Activated CD8-positive, alpha-beta memory T cell treated with anti-CD3 and anti-CD28 coated beads, Interleukin-2, amount 50 U/mL, for 48 hours (primary cell): ENCODE measurements at places on chromosomes 5 and 9.

DNA sequence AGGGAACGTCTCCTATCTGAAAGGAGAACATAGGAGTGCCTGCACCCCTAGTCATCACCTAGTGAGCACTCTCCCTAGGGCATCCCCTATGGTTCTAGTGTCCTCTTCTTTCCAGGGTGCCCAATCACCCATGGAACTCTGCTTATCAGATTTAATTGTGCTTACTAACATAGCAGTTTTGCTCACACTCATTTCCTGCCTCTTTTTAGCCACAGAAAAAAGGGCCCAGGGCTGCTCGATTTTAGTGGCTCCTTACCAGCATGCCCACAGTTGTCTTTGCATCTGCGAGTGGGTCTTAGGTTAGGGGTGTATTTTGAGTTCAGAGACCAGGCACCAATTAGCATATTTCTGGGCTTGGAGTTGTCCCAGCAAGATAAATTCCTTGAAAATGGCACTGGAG lies 1110.2 kb downstream of the TAF11L14 start:
- DNase-seq = no peak

DNA sequence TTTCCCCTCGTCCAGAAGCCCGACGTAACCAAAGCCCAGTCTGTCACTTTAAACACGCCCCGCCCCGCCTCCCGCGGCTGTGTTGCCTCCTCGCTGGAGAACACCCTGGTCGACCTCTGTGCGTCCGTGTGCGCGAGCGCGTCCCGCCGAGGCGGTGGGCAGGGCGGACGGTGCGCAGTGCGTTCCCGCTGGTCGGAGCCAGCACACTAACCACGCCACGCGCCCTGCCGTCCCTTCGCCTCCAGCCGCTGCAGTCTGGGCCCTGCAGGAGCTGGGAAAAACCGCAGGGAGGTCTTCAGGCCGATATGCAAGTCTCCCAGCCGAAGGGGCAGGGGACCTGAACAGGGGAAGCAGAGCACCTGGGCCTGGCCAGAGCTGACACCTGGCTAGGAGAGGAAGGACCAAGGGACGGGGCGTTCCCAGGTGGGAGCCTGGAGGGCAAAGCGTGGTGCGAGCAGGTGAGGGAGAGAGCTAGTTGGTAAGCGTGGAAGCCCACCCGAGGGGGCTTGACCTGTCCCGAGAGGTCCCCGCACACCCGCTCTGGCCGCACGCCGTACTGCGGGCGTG lies 1.3 kb upstream of the PHPT1 start:
- peak; percentile 92 for DNase-seq

- no peak for DNase-seq
Measured at GRCh38 chr5:150515446-150515845, 7.5 kb downstream of the NDST1 start.

GRCh38 chr9:77598991-77599390 lies 49.1 kb downstream of the GNA14 start:
- no peak for DNase-seq

DNA sequence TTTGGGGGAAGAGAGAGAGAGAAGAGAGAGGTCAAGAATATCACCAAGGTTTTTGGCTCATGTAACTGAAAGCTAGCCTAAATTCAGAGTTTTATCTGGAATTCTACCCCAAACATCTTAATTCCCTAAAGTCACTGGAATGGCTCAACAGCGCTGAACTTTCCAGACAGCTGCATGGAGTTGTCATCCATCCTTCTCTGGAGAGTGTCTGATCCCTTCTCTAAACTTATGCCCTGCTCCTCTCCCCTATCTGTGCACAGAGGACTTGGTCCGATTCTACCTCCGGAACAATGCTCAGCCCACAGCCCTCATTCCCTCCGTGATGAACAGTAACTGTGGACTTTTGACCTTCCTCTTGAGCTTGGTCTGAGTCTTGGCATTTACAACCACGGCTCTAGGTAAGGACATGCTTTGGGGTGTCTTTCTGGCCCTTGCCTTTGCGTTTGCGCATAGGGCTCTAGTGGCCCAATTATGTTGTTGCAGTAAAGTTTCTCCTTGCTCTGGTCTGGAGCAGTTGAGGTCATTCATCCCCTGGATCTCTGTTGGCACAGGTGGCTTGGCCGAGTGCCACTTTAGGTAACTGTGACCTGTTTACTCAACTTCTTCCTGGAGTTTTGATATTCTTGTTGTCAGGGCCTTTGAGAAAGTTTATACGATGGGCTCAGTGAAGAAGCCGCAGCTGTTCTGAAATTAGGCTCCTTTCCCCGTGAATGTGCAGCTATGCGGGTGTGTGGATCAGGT lies 18.3 kb upstream of the CD180 start:
- no peak for DNase-seq

GRCh38 chr5:9197881-9198260 lies 348.0 kb downstream of the SEMA5A start:
- DNase-seq = no peak

GRCh38 chr9:27195191-27195590 lies 86.2 kb downstream of the TEK start:
- DNase-seq = no peak

- DNase-seq = no peak
Measured at GRCh38 chr5:131534974-131535373, 100.1 kb downstream of the RAPGEF6 start.

GRCh38 chr5:119630752-119631440 lies 1.5 kb downstream of the FAM170A start:
- DNase-seq = no peak

DNA sequence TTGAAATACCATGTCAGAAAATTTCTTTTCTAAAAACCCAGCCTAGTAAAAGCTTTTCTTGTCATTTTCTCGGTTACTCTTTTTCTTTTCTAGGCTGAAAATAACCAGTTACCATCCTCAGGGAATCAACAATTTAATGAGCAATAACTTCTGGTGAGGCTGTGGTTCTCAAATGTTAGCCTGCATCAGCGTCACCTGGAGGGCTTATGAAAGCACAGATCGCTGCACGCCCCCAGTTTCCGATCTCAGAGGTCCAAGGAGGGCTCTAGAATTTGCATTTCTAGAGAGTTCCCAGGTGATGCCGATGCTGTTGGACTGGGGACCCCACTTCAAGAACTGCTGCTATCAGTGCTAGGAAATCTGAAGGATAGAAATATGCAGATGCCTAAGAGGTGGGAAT lies 28.9 kb upstream of the TLE1 start:
- no peak for DNase-seq

DNA sequence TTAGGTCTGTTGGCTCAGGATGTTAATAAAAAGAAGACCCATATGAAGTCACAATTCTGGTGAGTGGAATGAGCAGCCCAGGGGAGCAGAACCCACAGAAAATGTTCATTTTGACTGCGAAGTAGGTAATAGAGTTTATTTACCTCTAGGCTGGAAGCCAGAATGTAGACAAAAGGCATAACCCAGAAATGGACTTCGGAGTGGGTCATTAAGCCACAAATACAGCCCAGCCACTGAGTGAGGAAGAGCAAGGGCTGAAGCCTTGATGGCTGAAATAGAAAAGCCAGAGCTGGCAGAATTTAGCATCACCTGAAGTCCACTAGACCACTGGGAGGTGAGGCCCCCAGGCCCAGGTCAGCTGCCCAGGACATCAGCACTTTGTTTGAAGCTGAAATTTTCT lies 168.0 kb downstream of the NXNL2 start:
- DNase-seq = no peak

DNA sequence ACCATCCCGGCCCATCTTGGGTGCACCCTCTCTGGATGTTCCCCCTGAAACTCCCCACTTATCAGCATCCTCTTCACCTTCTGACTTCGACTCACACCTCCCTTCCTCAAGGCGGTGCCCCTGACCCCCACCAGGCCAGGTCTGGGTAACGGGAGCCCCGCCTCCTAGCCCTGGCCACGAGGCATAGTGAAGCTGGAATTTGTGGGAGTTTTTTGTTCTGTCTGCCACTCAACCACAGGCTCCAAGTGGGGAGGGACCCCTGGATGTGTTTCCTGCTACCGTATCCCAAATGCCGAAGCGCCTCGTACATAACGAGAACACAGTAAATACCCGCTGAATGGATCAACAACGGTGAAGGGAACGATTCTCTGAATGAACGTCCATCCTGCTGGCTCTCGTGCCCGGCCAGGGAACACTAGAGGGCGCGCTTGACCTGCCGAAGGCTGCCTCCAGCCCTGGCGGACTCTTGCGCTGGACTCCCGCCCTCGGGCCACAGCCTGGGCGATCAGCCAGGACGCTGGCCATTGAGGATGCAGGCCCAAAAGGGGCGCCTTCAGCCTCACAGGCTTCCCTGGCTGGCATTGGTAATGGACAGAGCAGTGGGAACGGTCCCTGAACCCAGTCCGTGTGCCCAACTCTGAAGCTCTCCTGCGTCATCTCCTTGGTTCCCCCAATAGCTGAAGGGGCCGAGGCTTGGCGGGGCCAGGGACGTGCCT lies 47.3 kb upstream of the PHYKPL start:
- DNase-seq = peak; percentile 88

- peak; percentile 43 for DNase-seq
Measured at GRCh38 chr5:6573651-6574101, 59.2 kb downstream of the NSUN2 start.

GRCh38 chr9:134177624-134178393 lies 13.4 kb upstream of the RNU6ATAC start:
- DNase-seq = no peak

DNA sequence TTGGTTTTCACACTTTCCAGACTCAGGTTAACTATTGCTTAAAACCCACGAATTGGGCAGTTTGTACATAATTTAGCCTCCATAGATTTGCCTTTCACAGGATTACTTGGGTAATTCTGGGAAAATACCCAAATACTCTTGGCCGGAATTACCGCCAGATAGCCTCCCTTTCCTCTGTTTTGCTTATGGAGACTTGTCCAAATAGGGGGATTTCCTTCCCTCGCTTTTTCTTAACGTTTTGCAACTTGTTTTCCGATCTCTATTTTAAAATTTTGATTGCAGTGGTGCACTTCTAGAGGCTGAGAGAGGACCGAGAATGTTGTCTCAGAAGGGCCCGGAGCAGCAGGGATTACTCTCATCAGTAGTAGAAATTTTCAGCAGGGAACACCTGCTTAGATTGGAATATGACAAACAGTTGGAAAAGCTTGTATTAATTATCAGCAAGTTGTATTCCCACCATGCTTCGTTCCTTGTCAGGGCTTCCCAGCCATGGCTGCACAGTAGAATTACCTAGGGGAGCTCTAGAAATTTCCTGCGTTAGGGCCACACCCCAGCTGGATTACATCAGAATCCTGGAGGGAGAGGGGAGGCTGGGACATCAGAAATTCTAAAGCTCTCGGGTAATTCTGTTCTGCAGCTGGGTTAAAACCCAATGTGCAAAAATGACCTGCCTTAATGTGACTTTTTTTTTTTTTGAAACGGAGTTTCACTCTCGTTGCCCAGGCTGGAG lies 329.1 kb downstream of the SH3GL2 start:
- no peak for DNase-seq

DNA sequence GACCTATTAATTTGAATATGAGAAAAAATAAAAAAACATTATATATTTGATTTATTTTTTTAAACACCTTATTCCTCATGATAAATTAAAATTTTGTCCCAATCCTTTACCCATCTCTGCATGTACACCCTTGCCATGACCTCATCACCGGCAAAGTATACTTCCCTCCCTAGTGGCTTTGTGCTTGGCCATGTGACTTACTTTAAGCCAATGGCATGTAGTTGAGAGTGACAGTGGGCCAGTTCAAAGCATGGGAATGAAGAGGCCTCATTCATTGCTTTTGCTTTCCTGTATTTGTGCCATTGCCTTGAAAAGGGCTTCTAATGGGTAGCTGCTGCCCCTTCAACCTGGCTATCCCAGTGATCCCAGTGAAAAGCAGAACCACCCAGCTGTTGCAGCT lies 31.2 kb downstream of the C9 start:
- DNase-seq = no peak

DNA sequence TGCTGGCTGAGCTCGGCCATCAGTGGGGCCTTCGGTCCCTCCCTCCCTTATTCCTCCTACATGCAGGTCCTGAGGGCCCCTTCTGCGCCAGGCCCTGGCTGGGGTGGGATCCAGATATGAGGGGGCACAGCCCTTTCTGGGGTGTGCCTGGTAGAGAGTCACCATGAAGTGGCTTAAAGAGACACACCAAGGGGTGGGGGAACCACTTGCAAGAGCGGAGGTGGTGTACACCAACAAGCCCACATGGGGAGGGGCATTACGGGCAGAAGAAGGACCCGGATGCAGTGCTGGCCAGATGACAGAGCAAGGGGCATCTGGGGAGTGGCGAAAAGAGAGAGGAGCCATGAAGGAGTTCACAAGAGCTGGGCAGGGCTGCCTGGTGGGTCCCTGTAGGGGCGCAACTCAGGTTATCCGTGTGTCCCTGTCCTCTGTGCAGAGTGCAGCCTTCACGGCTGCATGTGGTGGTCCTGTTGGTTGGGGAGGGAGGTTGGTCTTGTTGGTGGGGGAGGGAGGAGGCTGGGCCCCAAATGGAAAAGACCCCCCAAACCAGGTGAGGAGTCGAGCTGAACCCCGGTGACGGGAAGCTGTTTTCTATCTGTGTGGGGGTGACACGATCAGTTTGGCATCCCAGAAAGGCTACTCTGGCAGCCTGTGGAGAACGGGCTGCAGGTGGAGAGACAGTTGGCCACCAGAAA lies 158.1 kb downstream of the DAB2IP start:
- no peak for DNase-seq

DNA sequence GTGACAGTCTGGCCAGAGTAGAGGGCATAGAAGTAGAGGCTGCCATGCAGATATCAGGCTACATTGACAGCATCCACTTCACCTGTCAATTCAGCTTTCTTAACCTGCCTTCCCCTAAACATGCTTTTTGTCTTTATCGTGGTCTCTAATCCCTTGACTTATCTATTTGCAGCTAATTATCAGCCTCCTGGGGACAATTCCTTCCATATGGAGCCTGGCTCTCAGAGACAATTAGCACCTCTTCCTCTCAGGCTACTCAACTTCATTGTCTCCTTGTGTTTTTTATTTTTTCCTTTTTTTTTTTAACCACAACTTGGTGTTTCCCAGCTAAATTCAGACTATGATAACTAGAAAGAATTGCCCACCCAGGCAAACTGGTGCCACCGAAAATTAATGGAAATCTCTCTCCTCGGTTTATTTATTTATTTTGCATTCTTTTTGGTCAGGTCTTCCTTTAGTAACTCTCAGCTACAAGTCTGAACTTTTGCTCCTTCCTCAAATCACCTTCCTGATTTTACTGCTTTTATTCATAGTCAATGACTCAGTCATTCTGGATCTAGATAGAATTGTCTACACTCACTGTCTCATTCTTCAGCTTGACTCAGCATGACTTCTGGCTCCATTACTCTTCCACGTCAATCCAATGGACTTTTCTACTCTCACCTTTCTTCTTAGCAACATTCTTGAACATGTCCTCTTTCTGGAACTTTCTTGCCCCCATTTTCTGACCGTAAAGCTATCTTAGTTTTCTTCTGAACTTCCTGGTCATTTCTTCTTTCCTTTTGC lies 63.0 kb upstream of the BASP1 start:
- DNase-seq = no peak

- DNase-seq = no peak
Measured at GRCh38 chr5:96322217-96322616, 110.8 kb downstream of the PCSK1 start.

DNA sequence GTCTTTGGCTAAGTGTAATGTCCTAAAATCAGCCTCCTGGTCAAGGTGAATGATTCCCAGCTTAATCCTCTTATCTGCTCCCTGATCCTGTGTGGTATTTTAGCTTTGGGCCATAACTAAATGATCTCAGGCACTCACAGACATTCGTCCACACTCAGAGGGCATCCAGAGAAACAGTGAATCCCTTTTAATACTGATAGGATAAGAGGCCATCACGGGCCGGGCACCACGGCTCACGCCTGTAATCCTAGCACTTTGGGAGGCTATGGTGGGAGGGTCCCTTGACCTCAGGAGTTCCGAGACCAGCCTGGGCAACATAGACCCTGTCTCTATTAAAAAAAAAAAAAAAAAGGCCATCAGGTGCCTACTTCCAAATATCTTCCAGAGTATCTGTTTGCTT lies 6.3 kb downstream of the PDCL start:
- no peak for DNase-seq
